T-helper 9 cell (primary cell): ENCODE measurements at places on chromosomes 4 and X.

- DNase-seq = no peak
These were observed 833 bp downstream of the FGD1 start for GRCh38 chrX:54494989-54495813.

GRCh38 chr4:56828784-56829535 lies 7.5 kb upstream of the SPINK2 start:
- no peak for DNase-seq

- no peak for DNase-seq
These were observed 7.7 kb downstream of the GAK start for GRCh38 chr4:924107-925096.

- no peak for DNase-seq
These were observed 19.3 kb downstream of the SLC25A53 start for GRCh38 chrX:104137496-104137895.

- no peak for DNase-seq
These were observed 116.8 kb upstream of the SHISA3 start for GRCh38 chr4:42280327-42281095.

DNA sequence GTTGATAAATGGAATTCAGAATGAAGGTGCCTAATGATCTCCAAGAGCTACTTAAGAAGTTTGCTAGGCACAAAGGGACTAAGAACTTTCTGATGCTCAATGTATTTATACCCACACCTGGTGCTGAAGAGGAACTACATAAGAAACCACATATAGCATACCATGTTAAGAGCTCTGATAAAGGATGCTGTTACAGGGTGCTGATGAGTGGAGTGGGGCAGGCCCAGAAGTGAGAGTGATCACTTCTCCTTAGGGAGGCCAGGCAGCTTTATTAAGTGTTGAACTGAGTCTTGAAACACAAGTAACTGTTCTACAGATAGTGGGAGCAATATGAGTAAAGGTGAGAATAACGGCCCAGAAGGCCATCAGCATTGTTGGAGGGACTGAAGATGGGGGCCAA lies 68.3 kb upstream of the CHRDL1 start:
- no peak for DNase-seq

- DNase-seq = no peak
These were observed 31.3 kb upstream of the ARHGEF38 start for GRCh38 chr4:105520819-105521790.

GRCh38 chr4:17664755-17665154 lies 50.3 kb downstream of the MED28 start:
- no peak for DNase-seq

DNA sequence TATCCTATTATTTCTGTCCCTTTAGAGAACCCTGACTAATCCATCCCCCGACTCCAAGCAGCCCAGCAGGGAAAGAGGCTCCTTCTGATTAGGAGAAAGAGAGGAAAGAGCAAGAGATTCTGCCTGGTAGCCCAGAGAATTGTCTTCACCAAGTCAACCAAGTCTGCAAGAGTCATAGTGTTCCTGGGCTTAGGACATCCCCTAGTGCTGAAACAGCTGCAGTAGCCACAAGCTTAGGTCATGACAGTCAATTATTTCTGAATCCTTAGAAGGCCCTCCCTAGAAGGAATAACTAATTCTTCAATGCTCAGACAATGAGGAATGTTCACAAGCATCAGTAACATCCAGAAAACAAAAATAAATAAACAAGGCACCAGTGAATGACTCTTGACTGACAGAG lies 480.3 kb upstream of the GRIA3 start:
- no peak for DNase-seq

- DNase-seq = peak; percentile 11
These were observed 5.2 kb downstream of the YIPF6 start for GRCh38 chrX:68503836-68504636.

GRCh38 chr4:184328022-184328736 lies 110.5 kb upstream of the ENPP6 start:
- DNase-seq = no peak

DNA sequence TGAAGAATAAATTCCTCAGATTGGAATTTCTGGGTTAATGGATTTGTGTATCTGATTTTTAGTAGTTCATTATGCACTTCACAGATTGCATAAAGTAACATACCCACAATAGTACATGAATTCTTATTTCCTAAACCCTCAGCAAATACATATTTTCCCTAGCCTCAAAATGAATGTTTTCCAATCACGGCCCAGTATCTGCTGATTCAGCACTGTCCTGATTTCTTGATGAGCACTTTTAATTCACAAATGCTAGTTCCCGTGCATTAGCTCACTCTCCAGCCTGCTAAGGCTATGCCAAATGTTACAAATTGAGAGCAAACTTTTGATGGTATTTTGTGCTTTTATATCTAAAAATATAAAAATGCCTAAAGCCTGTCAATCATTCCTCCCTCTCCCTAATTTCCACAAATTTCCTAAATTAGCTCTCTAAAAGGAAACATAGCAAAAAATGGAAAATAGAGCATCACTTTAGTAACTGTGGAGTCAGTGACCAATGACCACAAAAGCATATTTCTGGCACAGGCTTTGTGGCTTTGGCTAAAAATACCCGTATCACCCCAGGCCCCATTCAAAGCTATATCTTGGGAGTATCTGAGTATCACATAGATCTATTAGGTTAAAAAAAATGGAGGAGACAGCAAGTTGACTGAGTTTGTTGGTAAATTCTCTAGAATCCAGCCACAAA lies 75.5 kb downstream of the NAF1 start:
- DNase-seq = no peak

GRCh38 chrX:68749426-68749825 lies 79.4 kb upstream of the EFNB1 start:
- no peak for DNase-seq

DNA sequence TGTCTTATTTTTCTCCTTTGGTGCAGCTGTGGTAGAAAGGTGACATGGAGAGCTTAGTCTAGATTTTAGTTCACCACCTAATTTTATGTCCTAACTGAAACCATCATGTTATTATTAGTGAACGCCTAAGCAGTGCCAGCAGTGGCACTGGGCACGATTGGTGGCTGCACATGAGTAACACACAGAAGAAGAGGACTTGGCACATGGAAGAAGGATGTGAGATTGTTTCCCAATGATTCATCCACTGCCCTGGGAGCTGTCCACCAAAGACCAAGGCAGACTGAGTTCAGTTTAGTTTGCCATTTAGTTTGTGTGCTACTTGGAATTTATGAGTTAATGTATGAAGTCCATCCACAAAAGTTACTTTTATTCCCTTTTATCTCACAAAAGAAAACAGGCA lies 68.1 kb upstream of the NAP1L5 start:
- DNase-seq = no peak

GRCh38 chr4:97367878-97368277 lies 775.4 kb downstream of the STPG2 start:
- DNase-seq = no peak

DNA sequence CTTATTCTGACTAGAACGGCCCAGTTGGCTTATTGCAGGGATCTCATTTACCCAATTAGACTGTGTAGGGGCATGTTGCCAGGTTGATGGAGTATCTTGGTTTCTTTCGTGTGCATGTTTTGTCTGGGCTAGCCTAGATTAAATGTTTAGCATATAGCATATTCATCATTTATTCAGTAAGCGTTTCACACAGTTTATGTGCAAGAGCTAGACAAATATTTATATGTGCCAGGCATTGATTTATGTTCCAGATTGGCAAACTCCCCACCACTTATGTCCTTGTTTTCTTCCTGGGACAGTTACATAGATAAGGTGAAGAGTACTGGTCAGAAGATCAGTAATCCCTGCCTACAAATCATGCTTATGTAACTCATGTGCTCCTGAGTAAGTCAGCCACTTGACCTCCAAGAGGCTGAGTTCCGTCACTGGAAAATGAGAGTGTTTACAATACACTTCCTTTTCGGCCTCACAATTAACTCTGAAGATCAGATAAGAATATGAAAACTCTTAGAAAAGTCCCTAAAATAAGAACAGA lies 57.2 kb downstream of the RUFY3 start:
- no peak for DNase-seq

GRCh38 chr4:74109870-74110605 lies 11.0 kb upstream of the CXCL2 start:
- no peak for DNase-seq

GRCh38 chrX:40007756-40008705 lies 89.7 kb downstream of the BCOR start:
- DNase-seq = no peak
